ENCODE measurements at places on chromosomes 7 and 10.

DNA sequence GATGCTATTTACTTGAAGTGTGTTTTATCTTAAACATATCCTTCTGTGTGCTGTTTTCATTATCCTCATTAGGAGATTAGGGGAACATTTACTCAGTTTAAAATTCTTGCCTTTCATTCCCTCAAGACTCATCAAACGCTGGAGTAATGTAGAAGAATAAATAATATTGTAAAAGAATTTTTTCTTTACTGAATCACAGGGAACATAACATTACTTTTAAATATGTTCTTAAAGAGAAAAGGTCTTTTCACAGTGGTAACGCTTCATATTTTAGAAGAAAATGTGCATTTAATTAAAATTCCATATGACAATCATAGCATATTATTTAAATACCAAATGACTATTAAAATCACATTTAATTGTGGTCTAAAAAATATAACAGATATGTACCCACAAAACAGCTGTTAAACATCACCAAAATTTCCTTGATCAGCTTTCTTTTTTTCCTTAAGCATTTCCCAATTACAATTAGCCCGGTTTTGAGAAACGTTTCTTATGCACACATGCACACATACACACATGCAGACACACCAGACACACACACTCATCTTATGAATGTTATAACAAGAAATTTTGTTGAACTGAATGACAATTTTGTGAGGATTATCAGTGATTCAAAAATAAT, 102.0 kb upstream of the GLI3 start:
- no peak for DNase-seq

DNA sequence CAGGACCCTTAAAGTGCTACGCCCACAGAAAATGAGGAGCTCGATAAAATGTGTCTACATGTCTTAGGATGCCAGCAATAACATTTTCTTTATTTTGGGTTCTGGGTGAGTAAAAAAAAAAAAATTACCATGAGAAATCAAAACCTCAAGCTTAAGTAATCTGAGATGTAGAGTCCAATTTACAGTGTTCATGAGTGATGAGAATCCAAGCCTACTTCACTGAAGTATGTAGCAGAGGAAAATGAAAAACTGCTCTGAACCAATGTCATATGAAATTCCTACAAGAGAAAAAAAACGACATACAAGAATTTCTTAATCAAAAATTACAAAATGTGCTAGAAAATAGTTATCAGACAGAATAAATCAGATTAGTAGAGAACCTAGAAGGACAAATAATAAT, 274.4 kb downstream of the HTR7 start:
- DNase-seq: no peak

- no peak for DNase-seq
These were observed 138.7 kb downstream of the GFRA1 start for GRCh38 chr10:116134322-116134721.

- DNase-seq: peak; percentile 13
These were observed 509 bp downstream of the AHR start for GRCh38 chr7:17298840-17299482.

DNA sequence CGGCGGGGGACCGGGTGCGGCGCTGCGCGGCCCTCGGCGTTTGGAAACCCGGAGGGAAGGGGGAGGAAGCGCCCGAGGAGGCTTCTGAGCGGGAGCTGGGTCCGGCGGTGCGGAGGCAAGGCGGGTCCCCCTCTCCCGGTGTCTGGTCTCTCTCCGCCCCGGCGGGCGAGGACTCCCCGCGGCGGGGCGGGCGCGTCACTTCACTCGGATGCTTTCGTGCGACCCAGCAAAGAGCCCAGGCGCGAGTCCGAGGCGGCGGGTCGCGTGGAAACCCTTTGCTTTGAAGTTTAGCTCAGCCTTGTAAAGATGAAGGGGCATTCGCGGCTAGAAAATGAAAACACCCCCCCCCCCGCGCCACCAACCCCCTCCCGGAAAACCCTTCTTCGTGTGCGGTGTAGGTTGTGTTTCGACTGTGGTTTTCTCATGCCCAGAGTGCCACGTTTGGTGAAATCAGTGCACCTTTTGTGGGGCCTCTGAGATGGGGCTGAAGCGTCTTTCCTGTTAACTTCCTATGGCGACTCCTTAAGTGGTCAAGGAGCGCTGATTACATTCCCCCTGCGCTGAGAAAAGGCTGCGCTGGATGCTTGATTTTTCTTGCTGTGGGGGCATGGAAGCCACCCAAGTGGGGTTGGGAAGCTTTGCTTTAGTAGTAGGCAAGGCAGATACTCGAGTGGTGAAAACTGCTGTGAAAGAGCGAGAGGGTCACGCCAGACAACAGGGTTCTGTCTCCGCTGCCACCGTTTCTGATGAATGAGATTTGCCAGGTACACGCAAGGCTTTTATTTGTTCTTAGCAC, 876 bp downstream of the GNAI1 start:
- peak; percentile 12 for DNase-seq

DNA sequence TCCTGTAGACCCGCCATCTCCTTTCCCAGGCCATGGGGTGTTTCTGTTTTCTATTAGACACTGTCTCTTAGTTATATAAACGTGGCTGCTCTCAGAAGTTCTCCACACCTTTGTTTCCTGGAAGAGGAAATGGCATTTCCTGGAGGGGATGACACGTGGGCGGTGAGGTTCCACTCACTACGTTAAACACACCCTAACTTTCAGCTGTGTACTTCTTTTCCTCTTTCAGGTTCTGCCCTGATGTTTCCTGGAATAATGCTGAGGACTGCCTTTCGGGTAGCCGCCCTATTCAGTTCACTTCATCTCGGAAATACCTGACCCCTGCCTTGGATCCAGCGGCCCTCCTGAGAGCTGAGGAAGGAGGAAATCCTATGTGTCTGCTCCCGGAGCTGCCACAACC, 3.4 kb upstream of the PRKCQ start:
- no peak for DNase-seq
